Stimulated activated CD4-positive, alpha-beta T cell treated with anti-CD3 and anti-CD28 coated beads, Interleukin-15, amount 100 ng/mL, for 48 hours (primary cell): ENCODE measurements at places on chromosomes 12 and 14.

- DNase-seq = no peak
Measured at GRCh38 chr12:98639491-98639890, 5.1 kb downstream of the IKBIP start.

GRCh38 chr14:93978735-93979134, 2.4 kb upstream of the ASB2 start:
- no peak for DNase-seq

DNA sequence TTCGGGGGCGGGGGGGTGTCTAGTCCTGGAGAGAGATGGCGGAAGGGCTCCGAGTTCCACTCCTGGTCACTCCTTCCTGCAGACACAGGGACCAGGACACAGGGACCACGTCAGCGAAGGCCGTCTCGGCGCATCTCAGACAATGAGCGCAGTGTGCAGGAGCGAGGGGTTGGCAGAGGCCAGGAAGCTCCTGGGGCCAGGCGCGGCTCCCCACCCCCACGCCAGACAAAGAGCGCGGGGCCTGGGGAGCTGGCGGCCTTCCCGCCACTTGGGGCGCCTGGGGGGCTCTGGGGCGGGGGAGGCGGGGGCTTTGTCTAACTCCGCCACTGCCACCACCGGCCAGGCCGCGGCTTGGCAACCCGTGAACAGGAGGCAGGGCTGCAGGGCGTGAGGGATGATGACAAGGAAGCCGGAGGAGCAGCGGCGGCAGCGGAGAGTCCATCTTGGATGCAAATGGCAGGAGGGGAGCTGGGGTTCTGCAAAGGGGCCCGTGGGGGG, 2.2 kb downstream of the CDK2AP1 start:
- DNase-seq = no peak

DNA sequence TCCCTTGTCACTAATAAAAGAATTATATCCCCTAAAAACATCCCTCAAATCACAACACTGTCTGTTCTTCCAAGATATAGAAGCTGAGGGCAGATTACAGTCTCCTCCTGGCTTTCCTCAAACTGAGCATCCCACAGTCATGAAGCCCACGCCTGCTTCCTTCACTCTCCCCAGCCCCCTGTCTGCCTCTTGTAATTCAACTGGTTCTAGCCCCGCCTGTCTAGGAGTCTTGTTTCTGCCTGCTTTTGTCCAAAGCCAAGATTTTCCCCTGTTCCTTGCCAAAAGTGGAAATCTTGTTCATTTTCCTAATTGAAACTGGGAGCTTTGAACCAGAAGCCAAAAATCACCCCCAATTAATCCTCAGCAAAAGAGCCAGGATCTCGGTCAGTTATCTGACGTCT, 35.9 kb upstream of the PWP1 start:
- DNase-seq = no peak

GRCh38 chr12:27284751-27285150, 40.7 kb downstream of the STK38L start:
- DNase-seq = no peak

DNA sequence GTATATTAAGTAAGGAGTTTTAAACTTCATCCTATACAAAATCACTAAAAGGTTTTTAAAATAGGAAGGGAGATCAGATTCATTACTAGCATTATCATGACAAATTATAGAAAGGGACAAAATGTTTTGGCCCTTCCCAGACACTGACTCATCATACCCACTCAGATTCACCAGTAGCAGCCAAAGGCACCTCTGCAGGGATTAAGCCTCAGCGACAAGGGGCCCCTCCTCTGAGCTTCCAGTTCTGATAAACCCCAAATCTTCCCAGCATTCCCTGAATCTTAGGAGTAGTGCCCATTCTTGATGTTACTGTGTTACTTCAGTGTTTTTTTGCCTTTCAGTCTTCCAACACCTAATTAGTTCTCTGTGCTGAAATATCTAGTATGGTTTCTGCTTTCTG, 14.5 kb downstream of the KRAS start:
- no peak for DNase-seq

- no peak for DNase-seq
Measured at GRCh38 chr14:24196071-24197055, 1.1 kb upstream of the TM9SF1 start.

DNA sequence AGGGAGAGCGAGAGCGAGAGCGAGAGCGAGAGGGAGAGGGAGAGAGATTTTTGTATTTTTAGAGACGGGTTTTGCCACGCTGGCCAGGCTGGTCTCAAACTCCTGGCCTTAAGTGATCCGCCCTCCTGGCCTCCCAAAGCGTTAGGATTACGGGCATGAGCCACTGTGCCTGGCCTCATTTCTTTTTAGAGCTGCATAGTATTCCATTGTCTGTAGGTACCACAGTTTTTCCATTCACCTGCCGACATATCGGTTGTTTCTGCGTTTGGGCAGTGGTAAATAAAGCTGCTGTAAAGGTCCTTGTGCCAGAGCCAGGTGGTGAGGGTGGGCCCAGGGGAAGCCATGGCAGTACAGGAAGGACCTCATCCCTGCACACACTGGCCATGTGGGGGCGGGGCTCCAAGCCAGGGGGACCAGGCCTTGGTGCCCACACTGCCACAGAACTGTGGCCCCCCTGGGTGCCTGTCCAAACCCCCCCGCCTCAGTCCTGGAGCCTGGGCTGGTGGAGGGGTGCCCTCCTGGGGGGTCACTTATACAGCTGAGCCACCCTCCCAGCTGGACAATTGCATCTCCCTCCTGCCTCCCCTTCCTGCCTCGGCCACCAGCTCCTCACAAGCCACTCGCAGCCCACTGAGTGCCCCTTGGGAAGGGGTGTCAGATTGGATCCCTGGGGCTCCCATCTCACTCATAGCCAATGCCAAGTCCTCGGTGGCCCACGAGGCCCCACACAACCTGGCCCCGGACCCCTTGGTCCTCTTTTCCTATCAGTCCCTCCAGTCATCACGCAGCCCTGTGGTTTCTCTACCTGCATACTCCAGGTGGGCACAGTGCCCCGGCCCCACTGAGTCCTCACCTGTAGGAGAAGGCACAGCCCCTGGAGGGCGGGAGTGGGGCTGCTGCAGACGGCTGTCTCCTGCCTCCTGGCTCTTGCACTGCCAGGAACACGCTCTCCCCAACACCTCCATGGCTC, 1.7 kb upstream of the PUS1 start:
- no peak for DNase-seq

DNA sequence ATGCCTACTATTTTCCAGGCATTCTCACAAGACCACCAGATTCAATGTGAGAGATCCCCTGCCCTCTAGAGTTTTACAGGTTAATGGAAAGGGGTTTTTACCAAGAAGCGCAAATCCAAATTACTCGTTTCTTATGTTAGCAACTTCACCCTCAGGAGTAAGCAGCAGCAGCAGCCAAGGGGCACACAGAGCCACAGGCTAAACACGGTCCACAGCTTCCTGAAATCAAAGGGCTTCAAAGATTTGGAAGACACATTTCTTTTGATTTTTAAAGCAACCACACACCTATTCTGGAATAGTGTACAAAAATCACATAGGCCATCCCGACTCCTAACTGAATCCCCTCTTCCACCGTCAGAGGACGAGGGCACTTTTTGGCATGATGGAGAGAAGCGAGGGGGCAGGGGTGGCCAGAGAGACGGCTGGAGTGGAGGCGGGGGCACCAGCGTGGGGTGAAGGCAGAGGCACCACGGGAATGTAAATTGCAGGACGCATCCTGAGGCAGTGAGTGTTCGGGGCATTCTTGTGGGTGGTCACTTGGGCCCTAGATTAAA, 107.0 kb downstream of the ARF6 start:
- DNase-seq = no peak

- DNase-seq = no peak
Measured at GRCh38 chr12:112468046-112468445, 49.3 kb downstream of the PTPN11 start.

GRCh38 chr12:65333649-65334048, 55.2 kb downstream of the MSRB3 start:
- no peak for DNase-seq

DNA sequence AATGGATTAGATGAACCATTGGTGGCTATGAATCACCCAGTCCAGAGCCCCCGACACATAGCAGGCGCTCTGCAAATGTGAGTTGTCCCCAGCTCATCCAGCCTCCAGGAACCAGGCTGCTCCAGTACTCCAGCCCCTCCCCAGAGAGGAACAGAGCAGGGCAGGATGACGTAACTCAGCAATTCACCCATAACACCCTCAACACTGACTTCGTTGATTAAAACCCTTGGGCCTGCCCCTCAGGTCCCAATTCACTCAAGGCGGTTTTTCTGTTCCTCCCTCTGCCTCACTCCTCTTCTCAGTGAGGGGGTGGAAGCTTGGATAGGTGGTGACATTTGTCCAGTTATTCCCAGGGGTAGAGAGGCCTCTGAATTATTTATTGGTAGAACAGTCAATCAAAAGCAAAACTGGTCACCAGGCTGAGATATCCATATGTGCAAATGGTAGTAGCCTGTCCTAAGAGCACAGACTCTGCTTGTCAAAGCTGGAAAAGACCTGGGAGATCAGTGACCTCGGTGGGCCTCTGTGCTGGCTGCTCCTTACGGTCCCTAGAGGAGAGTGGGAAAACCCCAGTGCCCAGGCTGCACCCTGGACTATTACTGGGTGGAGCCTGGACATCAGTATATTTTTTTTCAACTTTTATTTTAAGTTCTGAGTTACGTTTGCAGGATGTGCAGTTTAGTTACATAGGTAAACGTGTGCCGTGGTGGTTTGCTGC, 97.0 kb downstream of the CMKLR1 start:
- no peak for DNase-seq

DNA sequence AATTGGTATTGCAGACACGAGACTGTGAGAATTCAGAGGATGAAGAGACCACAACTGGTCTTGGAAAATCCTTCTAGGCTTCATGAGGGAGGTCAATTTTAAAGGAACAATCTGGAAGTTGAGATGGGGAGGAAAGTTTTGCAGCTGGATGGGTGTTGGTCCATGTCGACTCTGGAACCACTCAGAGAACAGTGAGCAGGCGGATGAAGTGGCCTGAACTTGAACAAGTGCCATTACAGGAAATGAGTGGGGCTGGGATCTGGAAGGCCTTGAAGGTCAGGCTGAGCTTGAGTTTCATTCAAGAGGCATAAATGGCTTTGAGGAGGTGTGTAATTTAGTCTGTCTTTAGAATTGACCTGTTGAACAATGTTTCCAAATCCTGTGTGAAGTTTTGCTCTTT, 140.9 kb downstream of the GALC start:
- no peak for DNase-seq

GRCh38 chr14:56156096-56156495, 37.9 kb downstream of the PELI2 start:
- DNase-seq = no peak
